ENCODE measurements at places on chromosomes 12 and 14.
A peak's percentile ranks its signal among the peaks of the same experiment; 100 is the strongest.

GRCh38 chr12:31466768-31467167 lies 124.2 kb downstream of the DENND5B start:
- no peak for DNase-seq

DNA sequence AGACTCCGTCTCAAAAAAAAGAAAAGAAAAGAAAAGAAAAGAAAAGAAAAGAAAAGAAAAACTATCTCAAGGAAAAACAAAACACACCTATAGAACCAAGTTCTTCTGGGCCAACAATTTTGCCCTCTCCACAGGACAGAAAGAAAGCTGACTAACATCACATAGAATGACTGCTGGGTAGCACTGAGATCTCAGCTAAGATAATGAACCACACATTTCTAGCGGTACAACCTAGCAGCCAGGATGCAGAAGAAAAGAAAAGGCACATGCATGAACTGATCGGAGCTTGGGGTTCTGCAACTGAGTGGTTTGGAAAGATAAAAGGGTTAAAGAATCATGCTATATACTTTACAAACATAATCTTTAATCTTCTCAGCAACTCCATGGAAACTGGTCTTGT lies 19.5 kb downstream of the TMED10 start:
- no peak for DNase-seq

DNA sequence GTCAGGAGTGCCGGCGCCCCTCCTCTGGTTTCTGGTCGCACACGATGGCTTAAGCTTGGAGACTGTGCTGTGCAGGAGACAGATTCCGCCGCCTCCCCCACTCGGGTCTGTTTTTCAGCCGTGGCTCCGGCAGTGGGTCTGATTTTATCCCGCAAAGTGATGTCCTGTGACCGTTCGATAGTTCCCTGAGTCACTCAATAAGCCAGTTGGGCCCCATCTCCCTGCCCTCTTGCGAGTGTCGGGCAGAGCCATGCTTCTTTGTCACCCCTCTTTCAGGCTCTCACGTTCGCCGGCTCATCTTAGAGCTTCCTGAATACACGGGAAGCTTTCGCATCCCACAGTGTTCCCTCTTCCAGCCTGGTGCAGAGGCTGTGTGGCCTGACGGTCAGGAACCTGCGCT lies 127.8 kb upstream of the RFLNA start:
- DNase-seq, result no peak

DNA sequence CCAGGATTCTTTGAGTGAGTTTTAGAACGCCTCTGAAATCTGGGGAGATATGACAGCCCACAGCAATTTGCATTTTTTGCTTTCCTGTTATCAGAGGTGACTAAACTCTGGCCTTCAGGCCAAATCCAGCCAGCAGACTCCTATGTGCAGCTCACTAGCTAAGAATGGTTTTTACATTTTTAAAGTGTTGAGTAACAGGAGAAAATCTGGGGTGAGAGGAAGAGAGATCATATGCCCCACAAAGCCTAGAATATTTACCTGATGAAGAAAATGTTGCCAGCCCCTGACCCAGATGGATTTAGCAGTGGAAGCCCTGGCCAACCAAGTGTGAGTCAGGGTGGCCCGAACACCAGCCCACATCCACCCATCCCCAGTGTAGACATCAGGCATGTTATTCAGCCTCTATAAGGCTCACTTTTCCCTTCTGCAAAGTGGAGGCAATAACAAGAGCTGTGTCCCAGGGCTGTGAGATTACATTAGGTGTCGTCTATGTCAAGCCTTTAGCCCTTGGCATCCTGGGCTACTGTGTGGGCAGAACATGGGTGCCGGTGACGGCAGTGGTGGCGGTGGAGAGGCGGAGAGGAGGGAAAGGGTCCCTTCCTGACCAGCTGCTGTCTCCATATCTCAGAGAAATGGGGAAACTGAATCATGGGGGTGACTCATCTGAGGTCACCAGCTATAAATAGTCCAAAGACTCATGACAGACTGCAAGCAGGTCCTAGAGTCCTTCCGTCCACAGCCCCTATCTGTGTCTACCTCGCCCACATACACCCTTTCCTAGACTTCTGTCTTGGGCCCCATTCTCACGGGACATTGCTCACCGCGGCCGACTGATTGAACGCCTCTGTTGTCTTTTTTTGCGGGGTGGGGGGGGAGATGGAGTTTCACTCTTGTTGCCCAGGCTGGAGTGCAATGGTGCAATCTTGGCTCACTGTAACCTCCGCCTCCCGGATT lies 32.6 kb upstream of the CD9 start:
- peak; percentile 92 for DNase-seq

GRCh38 chr14:80324649-80325048 lies 113.3 kb upstream of the DIO2 start:
- DNase-seq, result no peak

- DNase-seq, result no peak
Measured at GRCh38 chr12:108573317-108573716, 10.9 kb downstream of the ISCU start.

DNA sequence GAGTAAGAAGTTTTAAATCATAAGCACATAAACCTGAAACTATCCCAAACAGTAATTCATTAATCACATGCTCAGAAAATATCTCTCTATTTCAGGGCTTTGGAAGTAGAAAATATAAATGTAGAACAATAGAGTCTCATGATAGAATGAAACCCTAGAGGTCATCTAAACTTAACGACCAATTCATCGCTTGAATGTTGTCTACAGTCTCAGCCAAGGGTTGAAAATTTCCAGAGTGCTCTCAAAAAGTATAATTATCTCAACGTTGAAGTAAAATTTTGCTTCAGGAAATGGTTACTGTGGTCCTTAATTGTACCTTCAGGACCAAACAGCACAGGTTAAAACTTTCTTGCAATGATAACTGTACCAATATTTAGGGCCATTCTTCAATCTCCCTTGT lies 1053.6 kb upstream of the SEL1L start:
- no peak for DNase-seq

DNA sequence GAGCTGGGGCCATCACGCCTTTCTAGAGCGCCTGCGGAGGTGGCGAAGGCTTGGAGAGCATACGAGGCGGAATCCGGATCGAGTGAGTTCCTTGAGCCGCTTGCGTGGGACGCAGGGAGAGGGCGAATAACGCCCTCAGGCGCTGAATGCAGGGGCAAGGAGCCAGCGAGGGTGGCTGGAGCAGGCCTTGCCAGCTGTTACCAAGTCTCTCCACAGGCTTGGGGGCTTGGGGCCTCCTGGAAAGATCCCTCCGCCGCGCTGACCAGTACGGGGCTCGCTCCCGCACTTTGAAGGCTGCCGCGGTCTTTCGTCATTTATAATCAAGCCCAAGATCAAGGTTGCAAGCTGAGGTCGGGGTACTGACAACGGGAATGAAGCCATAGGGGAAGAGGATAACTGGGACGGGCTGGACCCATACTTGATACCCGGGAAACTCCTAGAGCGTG lies 1.2 kb downstream of the FLRT2 start:
- peak; percentile 90 for DNase-seq

GRCh38 chr12:779745-780734 lies 27.7 kb downstream of the WNK1 start:
- no peak for DNase-seq

DNA sequence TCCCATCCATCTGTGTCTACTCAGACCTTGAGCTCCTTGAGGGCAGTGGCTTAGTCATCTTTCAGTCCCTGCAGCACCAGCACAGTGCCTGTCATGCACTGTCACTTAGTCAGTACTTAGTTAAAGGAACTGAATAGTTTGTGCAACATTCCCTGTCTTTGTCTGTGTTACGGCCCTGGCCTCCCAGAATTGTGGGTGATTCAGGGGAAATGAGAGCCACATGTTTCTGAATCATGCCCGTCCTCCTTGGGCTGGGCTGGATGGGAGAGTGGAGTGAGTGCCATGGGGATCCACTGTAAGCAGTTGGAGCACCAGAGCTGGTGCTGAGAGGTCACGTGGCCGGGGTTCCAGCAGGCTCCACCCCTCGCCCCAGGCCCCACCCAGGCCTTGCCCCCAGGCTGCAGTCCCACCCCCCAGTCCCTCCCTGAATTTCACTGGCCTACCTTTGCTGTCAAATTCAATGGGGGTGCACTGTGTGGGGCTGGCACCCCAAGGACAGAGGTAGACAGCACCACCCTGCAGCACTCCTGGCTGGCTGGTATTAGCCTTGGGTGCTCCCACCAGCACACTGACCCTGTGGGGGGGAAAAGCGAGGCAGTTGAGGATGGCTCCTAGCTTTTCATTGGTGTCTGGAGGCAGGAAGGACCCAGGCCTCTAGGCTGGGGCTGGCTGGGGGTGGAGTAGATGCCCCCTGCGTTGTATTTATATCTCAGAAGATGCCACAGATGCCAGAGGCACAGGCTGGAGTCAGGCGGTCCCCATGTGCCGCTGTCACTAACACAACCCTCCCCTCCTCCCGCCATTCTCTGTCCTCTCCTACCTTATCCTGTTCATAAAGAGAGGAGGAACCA lies 7.5 kb downstream of the ITGA5 start:
- DNase-seq, result peak; percentile 91

DNA sequence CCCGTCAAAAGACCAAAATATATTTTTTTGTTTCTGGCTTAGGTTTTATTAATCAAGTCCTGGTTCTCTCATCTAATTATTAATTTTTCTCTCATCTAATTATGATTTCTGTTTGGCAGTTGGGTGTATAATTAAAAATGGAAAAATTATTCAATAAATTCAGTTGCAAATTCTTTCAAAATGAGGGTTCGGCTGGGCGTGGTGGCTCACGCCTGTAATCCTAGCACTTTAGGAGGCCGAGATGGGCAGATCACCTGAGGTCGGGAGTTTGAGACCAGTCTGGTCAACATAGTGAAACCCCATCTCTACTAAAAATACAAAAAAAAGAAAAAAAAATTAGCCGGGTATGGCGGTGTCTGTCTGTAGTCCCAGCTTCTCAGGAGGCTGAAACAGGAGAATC lies 3.9 kb upstream of the GTSF1 start:
- no peak for DNase-seq

GRCh38 chr12:103928682-103929045 lies 1.5 kb upstream of the HSP90B1 start:
- no peak for DNase-seq
